ENCODE measurements at places on chromosomes 11 and 22.

GRCh38 chr11:128464878-128465450 is 122.4 kb downstream of the ETS1 start:
- no peak for DNase-seq

DNA sequence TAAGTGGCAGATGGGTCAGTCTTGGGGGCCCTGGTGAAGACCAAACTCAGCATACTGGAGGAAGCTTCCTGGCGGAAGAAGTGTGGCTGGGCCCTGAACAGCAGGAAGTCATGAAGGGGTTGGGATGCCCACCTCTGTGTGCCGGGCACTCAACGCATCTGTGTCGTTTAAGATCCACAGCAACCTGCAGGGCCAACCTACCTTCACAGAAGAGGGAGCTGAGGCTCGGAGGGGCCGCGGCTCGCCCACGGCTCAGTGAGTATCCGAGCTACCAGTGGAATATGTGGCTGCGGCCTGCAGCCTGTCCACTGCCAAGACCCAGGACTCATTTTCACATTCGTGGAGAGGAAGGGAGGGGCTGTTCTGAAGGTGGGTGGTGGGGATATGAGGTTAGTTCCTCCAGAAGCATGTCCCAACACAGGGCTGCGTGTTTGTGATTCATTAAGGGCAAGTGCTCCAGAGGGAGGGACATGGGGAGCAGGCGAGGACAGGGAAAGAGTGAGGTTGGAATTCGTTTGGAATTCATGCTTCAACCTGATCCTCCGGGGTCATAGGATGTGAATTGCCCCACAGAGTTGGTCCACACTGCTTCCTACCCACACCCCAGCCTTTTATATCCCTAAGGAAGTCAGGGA is 99.6 kb downstream of the MPPED1 start:
- DNase-seq = no peak

- DNase-seq = no peak
Observed at GRCh38 chr11:27207025-27207650, 155.9 kb downstream of the CCDC34 start.

DNA sequence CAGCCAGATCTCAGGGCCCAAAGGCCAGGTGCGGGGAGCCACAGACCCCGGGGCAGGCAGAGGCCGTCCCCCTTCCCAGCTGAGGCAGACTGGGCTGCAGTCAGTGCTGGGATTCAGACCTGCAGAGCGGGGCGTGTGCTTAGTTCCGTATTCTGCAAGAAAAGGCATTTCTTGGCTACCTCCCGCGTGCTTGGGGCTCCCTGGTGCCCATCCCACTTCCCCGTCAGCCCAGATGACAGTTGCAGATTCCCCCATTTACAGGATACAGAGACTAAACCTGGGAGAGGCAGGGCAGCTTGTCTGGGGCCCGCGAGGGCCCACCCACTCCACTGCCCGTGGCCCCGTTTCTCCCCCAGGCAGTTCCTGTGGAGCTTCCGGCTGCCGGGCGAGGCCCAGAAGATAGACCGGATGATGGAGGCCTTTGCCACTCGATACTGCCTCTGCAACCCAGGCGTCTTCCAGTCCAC is 18.3 kb downstream of the CYTH4 start:
- DNase-seq = no peak

GRCh38 chr11:48141475-48142122 is 75.0 kb upstream of the OR4B1 start:
- DNase-seq = no peak

DNA sequence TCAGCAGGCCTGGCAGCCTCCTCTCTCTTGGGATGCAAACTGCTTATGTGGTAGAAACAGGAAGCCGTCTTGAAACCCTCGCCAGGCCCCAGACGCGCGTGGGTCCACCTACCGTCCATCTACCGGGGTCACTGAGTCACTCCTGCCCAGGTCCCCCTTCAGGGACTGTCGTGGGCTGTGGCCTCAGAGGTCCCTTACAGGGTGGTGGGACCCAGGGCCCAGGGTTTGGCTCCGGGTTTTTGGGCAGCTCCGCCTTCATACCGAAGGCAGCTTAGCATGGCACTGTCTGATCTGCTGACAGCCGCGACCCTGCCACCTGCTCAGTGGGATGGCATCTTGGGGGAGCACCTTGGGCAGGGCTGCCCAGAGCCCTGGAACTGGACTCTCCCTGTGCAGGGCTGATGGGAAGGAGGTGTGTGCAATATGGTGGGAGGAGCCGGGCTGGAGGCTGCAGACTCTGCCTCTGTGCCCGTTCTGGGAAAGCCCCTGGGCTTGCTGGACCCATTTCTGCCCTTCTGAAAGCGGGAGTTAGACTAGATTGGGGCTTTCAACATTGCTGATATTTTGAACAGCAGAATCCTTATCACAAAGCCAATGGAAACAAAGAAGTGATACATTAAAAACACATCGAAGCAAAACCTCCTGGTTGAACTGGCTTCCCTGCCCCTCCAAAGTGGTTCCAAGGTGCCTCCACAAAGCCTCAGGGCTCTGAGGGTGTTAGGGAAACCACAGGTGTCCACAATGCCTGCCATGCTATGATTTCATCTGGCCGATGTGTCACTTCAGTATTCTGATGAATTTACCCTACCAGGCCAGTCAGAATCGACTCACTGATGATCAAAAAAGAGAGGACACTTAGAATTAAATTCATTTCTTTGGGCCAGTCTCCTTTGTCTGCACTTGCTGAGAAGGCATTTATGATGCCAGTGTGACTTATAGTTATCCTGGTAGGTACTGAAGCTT is 316.5 kb downstream of the KIRREL3 start:
- no peak for DNase-seq

- DNase-seq = no peak
Observed at GRCh38 chr22:38531251-38531938, 25.3 kb upstream of the DDX17 start.

GRCh38 chr22:37762389-37762836 is 45.3 kb upstream of the GCAT start:
- no peak for DNase-seq

DNA sequence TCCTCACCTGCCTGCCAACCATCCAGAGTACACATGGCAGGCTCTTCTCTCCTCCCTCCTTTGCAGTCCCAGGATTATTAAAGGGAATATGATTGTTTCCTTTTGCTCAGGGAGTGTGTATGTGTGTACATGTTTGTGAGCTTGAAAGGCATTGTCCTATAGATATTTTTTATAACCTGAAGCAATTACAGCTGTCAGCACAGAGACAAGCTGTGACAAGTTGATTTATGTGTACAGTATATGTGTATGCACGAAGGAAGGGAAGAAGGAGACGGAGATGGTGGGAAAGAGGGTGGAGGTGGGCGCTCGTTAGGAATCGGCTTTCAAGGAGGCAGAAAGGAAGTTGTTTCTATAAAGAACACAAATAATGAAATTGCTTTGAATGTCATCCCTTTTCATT is 537.0 kb downstream of the NTM start:
- no peak for DNase-seq

GRCh38 chr11:15144347-15144746 is 29.6 kb downstream of the INSC start:
- no peak for DNase-seq

DNA sequence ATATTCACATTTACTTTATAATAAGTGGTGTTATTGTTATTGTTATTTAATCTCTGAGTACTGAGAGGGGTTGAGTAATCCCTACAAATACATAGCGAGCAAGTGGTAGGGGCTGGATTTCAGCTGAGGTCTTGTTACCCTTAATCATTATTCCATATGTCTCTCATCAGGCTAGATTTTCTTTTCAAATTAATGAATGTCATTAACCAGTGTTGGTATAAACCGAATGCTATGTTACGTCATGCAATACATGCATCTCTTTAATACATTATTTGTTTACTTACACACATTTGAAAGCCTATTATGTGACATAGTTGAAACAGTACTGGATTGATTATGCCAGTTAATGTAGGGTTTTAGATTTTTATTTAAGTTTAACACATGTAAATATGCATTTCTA is 18.9 kb downstream of the PDGFD start:
- no peak for DNase-seq

DNA sequence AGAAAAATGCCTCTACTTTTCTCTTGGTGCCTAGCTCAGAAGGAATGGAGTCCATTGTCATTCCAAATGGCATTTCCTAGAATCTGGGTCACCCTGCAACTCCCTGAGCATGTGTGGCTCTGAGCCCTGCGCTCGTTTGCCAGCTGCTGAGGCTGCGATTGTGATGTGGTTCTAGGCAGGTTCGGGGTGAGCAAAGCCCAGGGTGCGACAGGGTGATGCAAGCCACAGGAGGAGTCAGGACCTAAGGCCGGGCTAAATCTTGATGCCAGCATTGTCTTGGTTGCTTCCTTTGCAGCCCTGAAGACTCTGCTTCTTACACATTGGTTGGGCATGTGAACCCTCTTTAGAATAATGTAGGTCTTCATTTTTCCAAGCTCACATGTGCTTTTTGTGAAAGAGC is 131.0 kb downstream of the MORC2 start:
- DNase-seq = no peak

- no peak for DNase-seq
Observed at GRCh38 chr22:29706486-29706885, 13.3 kb upstream of the CABP7 start.

DNA sequence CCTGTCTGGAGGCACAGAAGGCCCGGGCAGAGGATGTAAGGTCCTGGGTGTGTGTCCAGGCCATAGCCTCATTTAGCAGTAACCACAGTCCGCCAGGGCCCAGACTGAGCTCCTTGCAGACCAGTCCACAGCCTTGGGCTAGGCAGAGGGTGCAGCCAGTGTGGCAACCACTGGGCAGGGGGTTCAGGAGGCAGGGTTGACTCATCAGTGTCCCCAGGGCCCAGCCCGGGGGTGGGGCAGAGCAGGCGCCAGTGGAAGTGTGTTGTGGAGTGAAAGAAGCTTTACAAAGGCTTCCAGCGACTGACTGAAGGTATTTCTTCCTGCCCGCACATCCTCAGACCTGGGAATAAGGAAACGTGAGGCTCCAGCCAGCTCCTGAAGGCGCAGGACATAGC is 27.7 kb upstream of the WNT11 start:
- DNase-seq = peak; percentile 38

- peak; percentile 97 for DNase-seq
Observed at GRCh38 chr11:47176328-47177228, at the start of gene ARFGAP2. ARFGAP2 (minus strand) TSS chr11:47176879; CDS start chr11:47176853, 26 bp downstream.

DNA sequence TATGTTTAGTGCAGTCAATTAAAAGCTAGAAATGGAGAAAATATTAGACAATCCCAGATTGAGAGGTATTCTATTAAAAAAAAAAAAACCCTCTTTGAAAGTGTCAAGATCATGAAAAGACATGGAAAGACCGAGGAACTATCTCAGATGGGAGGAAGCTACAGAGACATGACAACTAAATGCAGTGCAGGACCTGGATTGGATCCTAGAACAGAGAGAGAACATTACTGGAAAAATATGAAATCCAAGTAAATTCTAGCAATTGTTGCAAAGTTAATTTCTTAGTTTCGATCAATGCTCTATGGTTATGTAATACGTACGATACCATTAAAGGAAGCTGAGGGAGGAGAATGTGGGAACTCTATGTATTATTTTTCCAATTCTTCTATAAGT is 43.2 kb downstream of the SLC1A2 start:
- no peak for DNase-seq

DNA sequence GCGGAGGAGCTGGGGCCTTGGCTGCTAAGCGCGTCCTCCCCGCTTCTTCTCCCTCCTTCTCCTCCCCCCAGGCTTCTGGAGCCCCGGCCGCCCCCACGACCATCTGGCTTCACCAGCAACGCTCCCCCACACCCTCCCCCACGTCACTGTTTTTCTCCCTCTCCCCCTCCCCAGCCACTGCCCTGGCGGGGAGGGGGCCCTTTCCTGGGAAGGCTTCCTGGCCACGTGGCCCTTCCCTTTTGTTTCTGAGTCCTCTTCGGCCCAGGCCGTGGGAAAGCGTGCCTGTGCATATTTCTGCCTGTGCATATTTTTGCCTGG is 27.7 kb downstream of the RTN4R start:
- no peak for DNase-seq

DNA sequence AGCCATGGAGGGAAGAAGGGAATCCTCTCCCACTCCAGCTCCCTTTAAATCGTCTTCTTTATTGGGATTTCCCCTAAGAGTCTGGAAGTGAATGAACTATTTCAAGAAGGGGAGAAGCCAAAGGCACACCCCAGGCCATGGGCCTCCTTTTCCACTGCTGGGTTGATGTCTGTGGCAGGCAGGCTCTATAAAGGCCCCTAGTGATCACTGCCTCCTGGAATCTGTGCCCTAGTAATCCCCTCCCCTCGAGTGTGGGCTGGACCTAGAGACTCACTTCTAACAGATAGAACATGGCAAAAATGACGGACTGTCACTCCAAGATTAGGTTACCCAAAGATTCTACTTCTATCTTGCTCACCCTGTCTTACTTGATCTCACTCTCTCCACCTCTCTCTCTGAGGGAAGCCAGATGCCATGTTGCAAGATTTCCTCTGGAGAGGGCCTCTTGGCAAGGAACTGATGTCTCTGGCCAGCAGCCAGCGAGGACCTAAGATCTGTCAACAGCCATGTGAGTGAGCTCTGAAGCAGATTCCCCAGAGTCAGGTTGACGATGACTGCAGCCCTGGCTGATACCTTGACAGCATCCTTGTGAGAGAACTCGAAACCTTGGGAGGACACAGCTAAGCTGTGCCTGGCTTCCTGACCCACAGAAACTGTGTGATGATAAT is 444.8 kb downstream of the SOX6 start:
- peak; percentile 42 for DNase-seq

- DNase-seq = peak; percentile 97
Observed at GRCh38 chr11:2314525-2315394, 12.9 kb downstream of the TSPAN32 start.

All from fibroblast of skin of scalp (primary cell).